ENCODE measurements at places on chromosomes 11 and 22.
A peak's percentile ranks its signal among the peaks of the same experiment; 100 is the strongest.

DNA sequence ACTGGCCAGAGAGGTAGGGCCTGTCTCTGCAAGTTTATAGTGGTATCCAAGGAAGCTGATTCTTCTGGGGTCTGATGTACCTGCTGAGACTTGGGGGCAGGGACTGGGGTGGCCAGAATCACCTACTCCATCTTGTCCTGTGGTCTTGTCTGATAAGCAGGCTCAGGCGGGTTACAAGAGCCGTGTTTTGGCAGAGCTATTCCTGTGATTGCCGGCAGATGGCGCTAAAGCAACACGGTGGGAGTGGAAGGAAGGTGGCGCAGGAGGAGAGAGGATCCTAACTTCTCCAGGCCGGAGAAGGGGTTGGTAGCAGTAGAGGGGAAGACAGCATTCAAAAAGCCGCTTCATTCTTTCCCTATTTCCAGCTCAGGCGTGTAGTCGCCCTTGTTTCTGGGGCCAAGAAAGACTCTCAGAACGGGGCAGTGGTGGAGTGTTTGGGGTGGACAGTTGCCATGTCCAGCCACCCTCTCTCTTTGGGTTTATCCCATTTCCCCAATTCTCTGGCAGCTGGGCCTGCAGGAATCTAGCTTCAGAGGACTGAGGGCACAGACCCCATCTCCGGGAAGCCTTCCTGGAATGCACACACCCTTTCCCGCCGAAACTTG lies 15.1 kb downstream of the CHRM1 start:
- H3K4me3 ChIP-seq, result no peak overlapping the region
- H3K36me3 ChIP-seq, result no peaks in the 10 kb centered on the region
- DNase-seq, result peak; percentile 79
- H3K27me3 ChIP-seq, result peaks cover 5% of the 10 kb centered on the region
- no peak overlapping the region for H3K27ac ChIP-seq

DNA sequence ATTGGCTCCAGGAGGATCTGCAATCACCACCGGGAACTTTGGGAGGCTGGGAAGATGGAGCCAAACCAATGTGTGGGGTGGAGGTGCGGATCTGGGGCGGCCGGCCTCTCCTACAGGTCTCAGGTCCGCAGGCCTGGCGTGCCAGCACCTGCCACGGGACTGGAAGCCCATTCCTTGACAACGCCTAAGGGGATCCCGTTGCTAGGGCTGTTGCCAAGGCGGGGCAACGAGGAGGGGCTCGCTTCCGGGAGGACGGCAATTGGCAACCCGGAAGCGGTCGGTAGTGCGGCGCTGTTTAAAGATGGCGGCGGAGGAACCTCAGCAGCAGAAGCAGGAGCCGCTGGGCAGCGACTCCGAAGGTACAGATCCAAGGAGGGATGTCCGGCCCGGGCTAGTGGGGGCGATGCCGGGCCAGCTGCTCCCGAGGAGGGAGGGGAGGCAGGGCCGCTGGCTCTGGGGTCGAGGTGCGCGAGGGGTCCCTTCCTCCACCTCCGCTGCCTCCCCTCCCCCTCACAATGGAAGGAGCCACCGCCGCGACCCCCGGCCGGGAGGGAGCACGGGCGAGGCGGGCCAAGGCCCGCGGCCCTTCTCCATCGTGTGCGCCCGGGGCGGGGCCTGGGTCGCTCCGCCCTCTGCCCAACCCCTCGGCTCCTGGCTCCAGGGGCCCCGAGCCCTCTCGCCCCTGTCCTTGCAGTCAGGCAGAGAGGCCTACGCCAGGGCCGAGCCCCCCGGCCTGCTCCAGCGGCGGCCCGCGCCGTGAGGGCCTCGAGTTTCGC lies at the start of gene OTUB1:
Gene OTUB1 (plus strand): TSS at position 283 of the 776 bp plus-strand sequence. CDS start 19 bp downstream, at position 302.
- peaks cover 31% of the 10 kb centered on the region for H3K4me1 ChIP-seq
- peak within 1 kb of the TSS; percentile 73 for H3K27ac ChIP-seq
- peaks cover 31% of the 10 kb centered on the region for H3K36me3 ChIP-seq

GRCh38 chr11:68735125-68735524 lies 16.2 kb downstream of the TESMIN start:
- no peak for DNase-seq
- peaks cover 89% of the 10 kb centered on the region for H3K27me3 ChIP-seq
- H3K4me1 ChIP-seq, result no peaks in the 10 kb centered on the region
- H3K36me3 ChIP-seq, result no peaks in the 10 kb centered on the region

- H3K4me1 ChIP-seq, result no peaks in the 10 kb centered on the region
- no peak overlapping the region for H3K4me3 ChIP-seq
- H3K27me3 ChIP-seq, result peaks cover 74% of the 10 kb centered on the region
- no peak for DNase-seq
- H3K36me3 ChIP-seq, result no peaks in the 10 kb centered on the region
Observed at GRCh38 chr22:44974454-44974853, 35.4 kb downstream of the PHF21B start.
